ENCODE measurements at places on chromosomes 13 and 19. TPM values are rescaled to one million over a fixed set of nuclear protein-coding genes. Genes with fewer than 3 reads are reported as not detected.

GRCh38 chr13:110850840-110851239 is 64.0 kb downstream of the ANKRD10 start:
- no peak for DNase-seq

DNA sequence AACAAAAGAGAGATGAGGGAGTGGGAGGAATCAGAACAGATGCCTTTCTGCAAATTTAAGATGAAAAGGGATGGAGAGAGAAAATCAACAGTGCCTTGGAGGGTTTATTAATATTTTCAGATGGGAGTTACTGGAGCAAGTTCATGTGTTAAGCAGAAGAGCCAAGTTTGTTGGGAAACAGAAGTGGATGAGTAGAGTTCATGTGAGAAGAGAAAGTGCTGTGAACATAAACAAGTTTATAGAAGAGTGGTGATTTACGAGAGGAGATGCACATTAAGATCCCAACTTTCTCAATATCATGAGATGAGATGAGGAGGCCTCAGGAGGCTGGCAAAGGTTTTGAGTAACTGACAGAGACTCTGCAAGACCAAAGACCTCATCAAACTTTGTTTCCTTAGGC is 274.1 kb upstream of the HTR2A start:
- no peak for DNase-seq

GRCh38 chr19:28349604-28350003 is 863.3 kb downstream of the UQCRFS1 start:
- no peak for DNase-seq

- peak; percentile 17 for DNase-seq
These were observed at the start of gene PCDH8 for GRCh38 chr13:52848455-52849195. PCDH8 (minus strand) TSS chr13:52848640; CDS start chr13:52848436, 204 bp downstream.

DNA sequence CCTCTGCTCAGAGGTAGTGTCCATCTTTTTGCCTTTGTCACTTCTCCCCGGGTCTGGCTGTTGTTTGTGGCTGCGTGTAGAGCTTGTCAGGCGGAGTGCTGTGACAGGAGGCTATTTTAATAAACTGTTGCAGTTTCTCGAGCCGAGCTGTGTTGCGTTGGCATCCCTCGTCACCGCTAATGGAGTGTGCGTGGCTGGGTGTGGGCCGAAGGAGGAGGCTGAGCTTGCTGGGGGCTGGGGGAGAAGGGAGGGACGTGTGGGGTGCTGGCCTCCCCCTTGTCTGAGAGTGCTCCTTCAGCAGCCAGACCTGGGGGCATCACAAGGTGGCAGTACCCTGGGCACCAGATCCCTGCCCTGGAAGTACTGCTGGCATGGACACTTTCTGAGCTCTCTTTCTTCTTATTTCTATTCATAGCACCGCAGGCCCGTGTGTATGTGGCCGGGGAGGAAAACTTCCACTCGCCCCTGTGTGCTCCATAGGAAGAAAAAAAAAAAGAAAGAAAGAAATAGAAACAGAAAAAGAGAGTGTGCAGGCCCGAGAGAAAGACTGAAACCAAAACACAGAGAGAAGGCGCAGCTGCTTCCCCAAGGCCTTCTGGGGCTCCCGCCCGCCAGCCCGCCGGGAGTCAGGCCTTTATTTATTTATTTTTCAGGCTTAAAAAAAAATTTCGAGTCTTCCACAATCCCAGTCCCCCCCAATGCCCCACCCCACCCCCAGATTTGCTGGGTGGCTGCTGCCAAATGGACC is 27.0 kb downstream of the NFIX start:
- DNase-seq = no peak

DNA sequence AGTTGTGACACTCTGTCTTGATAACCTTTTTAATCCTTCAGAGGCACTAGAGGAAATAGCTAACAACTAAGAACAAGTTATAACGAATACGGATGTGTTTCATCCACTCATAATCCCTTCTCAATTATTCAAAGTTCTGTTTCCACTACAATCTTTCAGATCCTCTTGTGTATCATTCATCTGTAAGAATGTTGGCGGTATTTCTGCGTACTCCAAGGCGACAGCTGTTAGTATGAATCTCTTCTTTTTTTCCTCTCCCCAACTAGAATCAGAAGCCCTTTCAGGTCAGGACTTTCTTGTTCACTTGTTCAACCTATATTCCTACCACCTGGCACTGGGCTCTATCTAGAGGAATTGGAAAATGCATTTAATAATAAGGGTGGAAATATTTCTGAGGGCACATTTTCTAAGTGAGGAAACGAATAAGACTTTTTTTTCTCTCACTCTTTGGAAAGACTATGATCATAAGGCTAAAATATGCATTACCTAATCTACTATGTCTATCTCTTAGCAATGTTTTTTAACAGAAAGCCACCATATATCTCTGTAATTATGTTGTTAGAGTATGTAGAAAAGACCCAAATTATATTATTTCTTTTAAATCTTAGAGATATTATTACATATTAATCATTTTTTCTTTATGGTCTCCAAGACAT is 492.9 kb downstream of the PCDH20 start:
- no peak for DNase-seq

GRCh38 chr19:16383584-16384161 is 59.0 kb downstream of the KLF2 start:
- no peak for DNase-seq

DNA sequence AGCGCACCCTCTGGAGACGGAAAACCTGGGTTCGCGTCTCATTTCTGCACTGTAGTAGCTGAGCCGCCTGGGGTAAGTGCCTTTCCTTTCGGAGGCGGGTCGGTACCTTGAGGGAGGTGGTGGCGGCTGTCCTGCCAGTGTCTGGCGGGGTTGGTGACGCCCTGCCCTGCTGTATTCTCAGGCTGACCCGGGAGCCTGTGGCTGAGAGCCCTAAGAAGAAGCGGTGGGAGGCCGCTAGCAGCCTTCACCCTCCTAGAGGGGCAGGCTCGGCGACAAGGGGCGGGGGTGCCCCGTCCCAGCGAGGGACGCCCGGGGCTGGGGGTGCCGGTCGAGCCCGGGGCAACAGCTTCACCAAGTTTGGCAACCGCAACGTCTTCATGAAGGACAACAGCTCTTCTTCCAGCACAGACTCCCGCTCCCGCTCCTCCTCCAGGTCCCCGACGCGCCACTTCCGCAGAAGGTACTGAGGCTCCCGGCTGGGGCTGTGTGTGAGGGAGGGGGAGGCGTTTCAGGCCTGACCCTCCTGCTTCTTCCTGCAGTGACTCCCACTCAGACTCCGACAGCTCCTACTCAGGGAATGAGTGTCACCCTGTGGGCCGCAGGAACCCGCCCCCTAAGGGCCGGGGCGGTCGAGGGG is 6.9 kb downstream of the LENG8 start:
- DNase-seq = no peak

DNA sequence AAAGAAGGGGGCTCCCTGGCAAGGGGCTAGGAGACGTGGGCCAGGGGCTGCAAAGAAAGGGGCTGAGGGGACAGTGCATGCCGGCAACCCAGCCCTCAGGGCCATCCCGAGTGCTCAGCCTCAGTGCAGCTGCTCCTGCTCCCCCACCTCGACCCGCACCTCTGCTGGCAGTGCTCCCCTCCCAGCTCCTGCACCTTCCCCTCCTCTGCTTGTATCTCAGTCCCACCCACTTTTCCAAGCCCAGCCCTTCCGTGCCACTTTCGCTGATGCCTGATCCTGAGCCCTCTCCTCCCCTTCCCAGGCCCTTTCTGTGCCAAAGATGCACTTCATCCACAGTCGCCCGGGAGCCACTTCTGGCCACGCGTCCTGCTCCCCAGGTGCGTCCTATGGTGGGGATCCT is 69.9 kb upstream of the KCTD15 start:
- DNase-seq = no peak

- peak; percentile 16 for DNase-seq
These were observed 753.9 kb downstream of the OLFM4 start for GRCh38 chr13:53782488-53782961.

GRCh38 chr19:31504221-31504620 is 155.0 kb upstream of the TSHZ3 start:
- DNase-seq = no peak

DNA sequence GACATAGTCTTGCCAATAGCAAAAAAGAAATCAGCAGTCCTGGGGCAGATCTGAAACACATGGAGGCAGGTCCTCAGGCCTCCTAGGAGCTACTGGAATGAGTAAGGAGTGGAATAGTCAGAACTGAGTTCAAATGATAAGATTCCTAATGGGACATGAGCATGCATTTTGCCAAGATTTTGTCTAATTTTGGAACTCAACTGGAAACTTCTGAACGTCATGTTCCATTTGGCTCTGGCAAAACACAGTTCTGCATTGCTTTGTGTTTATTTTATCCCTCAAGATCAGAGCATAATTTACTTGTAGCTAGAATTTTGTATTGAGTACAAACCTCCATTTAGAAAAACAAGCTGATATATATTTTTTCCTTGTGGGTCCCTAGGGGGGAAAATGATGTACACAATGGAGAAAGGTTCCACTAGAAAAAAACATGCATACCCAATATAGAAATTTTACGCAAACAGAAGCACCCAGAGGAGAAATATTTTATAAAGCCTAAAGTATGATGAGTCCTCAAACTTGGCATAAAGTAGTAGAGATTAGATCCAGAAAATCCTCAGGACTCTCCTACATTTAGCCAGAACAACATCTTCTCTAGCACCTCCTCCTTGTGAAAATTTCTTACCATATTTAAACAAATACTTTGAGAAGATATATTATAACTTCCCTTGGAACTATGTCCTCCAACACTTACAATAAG is 149.0 kb upstream of the SERP2 start:
- no peak for DNase-seq

DNA sequence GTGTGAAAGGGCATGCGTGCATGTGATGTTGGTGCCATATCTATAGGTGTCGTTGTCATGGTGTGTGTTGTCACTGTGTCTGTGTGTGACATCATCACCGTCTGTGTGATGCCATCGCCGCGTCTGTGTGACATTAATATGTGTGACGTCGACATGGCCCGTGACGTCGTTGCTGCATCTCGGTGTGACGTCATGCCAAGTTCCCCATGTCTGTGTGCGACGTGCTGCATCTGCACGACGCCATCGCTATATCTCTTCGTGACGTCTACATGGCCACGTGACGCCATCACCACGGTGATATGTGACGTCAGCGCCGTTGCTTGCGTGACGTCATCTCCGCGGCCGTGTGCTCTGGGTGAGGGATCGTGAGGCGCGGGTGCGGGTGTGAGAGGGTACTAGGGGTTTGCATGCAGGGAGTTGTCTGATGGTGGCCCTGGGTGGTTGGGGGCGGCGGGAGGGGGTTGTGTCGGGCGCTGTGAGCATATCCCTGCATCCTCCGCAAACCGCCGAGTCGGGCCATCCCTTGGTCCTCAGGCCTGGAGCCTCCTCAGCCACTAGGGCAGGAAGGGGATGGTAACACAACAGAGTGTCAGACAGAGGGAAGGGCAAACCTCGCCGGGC is 14.6 kb downstream of the GTPBP3 start:
- no peak for DNase-seq

- no peak for DNase-seq
These were observed 25.4 kb upstream of the NANOS2 start for GRCh38 chr19:45939792-45940514.

DNA sequence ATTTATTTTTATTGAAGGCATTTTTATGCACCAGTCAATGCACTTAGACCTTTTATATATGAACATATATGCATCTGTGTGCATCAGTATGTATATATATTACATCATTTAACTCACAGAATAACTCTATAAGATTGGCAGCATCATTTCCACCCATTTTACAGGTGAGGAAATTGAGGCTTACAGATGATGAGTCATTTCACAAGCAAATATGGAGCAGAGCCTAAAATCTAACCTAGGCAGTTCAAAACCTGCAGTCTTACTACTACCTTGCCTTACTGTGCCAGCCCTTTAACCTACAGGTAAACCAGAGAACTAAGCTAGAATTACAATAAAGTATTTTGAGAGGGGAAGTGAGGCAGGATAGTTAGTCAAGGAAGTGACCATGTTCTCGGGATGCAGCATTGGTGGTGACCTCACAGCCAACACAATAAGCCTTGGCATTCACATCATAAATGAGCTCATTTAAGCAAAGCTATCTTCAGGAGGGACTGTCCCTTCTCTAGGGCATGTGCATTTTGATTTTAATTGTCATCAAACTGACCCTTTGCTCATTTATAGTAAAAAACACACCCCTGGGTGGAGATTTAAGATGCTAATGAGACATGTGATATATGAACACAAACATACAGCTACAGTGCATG is 274.3 kb downstream of the DCLK1 start:
- DNase-seq = no peak

DNA sequence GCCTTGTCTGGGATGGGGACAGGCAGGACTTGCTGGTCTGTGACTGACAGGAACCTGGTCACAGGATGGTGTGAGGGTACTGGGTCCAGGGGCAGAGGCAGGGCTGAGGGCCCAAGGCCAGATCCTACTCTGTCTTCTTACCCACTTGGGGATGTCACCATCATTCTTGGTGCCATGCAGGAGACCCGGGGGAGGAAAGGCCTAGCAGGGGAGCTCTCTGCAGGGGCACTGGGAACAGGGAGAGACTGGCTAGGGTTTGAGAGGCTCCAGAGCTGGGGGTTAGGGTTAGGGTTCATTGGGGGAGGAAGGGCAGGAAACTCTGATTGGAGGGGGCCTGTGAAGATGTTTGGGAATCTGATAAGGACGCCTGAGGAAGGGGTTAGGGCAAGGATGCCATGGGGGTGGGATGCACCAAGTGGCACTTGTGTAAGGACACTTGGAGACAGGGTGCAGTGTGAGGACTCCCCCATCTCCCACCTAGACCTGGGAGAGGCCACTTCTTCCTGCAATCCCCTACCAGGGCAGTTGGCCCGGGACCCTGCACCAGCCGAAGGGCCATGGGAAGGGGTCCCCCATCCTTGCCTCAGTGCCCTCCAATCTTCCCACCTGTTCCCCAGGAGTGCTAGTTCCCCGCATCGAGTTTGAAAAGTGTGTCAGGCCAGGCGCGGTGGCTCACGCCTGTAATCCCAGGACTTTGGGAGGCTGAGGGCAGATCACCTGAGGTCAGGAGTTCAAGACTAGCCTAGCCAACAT is 6.9 kb downstream of the PRR36 start:
- no peak for DNase-seq

- DNase-seq = no peak
These were observed 553 bp upstream of the ICAM3 start for GRCh38 chr19:10339977-10340376.

GRCh38 chr13:71967990-71968389 is 101.0 kb upstream of the DACH1 start:
- DNase-seq = peak; percentile 30

- no peak for DNase-seq
These were observed 282.9 kb downstream of the TSHZ3 start for GRCh38 chr19:31066385-31066784.

- no peak for DNase-seq
These were observed 13.1 kb upstream of the TMEM161A start for GRCh38 chr19:19151418-19151817.

DNA sequence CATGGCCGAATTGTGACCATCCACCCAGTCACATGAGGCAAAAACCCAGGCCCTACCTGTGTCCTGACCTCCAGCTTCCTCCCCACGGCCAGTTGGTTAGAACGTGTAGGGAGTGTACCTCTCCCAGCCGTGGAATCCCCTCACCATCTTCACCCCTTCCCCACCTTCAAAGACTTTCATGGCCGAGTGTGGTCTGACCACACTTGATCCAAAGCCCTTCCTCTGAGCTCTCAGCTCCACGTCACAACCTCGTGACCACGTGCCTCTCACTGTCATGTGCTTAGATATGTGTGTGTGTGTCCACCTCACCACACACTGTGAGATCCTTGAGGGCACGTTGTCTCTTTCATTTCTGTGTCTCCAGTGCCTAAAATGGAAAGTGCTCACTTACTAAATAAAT is 48.6 kb upstream of the UBE2L5 start:
- DNase-seq = no peak

LIN37 gene
- 3.8 TPM for total RNA-seq

ANGPTL8 gene
- total RNA-seq = not detected

EID2B gene
- 3.1 TPM for total RNA-seq

ZNF223 gene
- total RNA-seq = 3.2 TPM

ZNF528 gene
- total RNA-seq = 7.3 TPM

ZNF562 gene
- 20.5 TPM for total RNA-seq
